Ascending aorta (tissue), 2 donors: ENCODE measurements at places on chromosomes 6 and 20.

GRCh38 chr6:24006254-24006653 is 119.8 kb upstream of the NRSN1 start:
- DNase-seq, result no peak

DNA sequence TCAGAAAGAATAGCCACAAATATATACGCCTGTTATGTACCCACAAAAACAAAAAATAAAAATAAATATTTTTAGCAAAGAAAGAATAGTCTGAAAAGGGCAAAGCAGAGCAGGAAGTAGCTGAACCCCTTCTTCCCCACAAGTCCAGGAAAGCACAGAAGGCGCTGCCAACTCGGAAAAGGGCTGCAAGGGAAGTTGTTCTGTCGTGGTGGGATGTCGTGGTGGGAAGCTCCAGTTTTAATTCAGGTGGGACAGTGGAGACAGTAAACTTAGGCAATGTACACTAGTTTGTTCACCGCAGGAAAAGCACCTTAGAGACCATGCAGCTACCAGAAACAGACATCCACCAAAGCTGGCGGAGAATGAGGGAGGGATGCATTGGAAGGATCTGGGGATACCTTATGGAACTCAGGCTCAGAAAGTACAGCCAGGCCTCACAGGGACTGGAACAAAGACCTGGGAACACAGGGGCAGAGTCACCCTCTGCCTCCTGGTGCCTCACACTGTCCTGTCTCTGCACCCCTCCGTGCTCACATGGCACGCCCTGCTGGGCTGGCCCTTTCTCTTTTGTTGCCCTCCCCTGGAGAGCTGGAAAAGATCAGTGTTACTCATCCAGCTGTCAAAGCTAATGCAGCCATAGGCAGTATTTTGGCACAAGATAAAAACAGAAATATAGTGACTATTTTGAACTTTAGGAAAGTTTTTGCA is 3.3 kb upstream of the APMAP start:
- DNase-seq, result peak; percentile 35

DNA sequence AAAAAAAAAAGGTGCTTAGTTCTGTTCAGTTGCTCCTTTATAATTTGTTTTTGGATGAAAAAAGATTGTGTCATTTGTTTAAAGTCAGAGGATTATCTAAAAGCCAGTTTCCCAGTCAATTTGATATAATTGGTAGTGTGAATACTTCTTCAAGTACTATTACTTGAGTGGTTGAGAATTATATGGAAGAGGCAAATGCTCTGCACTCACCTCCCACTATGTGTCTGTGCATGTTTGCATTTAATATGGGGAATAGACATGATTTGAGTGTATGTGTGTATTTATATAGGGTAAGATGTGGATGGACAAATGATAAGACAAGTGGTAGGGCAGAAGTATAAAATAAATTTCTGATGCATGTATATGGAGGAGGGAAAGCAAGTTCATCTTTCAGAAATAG is 15.8 kb downstream of the GJA1 start:
- DNase-seq, result no peak

DNA sequence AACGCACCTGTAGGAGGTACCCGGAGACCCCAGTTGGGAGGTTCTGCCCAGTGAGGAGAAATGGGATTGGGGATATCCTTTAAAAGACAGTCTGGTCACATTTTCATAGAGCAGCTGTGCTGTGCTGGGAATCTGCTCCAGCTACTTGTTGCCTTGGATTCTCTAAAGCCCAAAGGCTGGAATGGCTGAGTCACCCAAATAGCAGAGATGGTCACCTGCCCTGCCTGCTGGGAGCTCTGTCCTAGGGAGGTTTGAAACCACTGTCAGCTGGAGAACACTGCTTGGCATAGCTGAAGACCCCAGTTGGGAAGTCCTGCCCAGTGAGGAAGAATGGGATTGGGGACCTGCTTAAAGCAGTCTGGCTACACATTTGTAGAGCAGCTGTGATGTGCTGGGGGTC is 34.8 kb upstream of the TFB1M start:
- no peak for DNase-seq

DNA sequence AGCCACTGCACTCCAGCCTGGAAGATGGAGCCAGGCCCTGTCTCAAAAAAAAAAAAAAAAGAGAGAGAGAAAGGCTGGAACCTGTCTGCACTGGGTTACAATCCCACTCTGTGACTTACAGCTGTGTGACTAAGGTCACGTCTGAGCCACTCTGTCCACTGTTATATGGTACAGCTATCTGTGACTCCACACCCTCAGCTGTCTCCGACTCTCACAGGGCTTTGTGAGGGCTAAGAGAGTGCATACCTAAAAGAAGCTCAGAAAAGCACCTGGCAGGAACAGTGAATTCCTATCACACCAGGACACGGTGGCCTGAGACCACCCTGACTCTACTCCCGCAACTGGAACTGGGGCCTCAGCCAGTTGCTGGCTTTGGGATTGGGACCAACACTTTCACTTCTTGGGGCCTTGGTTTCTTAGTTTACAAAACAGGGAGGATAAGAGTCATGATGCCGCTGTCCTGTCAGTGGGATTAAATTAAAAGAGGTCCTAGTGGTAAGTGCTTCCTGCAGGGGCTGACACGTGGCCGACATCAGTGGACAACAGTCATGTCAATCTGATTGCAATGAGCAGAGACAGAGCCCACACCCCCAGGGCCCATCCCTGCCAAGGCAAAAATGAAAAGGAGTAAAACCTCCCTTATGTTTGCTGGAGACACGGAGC is 5.7 kb upstream of the CD93 start:
- no peak for DNase-seq

- DNase-seq, result no peak
These were observed 584.0 kb downstream of the QKI start for GRCh38 chr6:163998496-163998895.

DNA sequence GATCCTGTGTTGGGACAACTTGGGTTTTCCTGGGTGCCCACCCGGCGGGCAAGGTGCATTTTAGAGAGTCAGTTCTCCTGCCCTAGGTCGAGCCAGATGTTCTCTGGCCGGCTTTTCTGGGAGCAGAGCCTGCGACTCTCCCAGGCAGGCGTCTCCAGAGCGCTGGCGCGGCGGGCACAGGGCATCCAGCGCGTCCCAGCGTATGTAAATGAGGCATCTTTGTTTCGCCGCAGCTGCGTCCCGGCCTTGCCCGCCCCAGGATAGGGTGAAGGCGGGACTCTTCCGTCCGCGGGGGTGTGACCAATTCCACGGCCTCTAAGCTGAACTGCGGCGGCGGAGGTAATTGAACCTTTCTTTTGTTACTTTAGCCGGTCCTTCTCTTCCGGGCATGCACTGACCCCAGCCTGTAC is 9.1 kb downstream of the GRIK2 start:
- no peak for DNase-seq

DNA sequence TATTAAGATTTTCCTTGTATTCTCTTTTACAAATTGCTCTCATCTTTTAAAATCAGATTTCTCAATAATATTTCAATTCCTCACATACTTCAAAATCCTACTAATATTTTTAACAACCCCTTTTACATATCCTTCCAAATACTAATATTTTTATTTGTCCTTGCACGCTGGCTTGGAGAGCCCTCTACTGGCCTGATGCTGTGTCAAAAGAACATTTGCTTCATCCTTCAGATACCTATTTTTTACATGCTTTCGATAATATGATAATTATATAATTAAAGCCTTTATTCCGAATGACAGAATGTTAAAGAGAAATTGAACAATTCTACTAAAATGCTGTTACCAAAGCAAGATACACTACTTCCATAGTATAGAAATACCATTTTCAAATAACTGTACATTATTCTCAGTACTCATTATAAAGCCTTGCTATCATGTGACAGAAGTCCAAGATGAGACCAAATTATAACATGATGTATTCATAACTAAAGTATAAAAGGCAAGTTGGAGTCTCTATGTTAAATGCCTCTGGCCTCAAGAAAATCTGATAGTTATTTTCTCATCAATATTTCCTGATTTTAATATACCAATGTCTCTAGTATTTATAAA is 39.0 kb upstream of the PLN start:
- DNase-seq, result no peak

DNA sequence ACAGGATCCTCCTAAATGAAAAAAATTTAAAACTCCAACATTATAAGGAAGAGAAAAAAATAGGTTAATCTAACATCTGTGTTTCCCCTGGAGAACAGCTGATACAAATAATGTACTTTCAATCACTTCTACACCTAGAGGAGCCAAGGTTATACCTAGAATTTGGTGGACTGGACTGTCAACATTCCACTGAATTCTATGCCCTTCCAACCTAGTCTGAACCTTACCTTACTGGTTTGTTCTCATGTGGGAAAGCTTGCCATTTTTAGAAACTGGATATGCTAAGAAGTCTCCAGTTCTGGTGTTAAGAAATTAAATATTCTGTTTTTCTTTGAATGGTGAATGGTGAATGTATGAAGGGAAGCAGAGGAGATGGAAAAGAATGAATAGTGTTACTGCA is 162.4 kb downstream of the DST start:
- no peak for DNase-seq

GRCh38 chr6:1770435-1770843 is 160.7 kb downstream of the FOXC1 start:
- DNase-seq, result no peak

DNA sequence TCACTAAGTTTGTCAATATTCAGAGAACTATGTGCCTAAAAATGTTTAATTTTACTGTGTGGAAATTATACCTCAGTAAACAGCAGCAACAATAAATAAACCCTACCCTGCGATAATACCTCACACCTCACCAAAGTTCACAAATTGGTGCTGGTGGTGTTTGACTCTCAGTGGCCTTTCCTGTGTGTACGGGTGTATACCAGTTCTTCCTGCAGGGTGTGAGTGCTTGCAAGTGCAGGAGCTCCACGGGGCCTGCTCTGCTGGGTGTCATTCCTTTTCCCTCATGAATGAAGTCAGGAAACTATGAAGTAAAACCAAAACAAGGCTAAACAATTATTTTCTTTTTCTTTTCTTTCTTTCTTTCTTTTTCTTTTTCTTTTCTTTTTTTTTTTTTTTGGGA is 4.1 kb upstream of the ENPP5 start:
- no peak for DNase-seq
